ENCODE measurements at places on chromosomes 13 and 19.

DNA sequence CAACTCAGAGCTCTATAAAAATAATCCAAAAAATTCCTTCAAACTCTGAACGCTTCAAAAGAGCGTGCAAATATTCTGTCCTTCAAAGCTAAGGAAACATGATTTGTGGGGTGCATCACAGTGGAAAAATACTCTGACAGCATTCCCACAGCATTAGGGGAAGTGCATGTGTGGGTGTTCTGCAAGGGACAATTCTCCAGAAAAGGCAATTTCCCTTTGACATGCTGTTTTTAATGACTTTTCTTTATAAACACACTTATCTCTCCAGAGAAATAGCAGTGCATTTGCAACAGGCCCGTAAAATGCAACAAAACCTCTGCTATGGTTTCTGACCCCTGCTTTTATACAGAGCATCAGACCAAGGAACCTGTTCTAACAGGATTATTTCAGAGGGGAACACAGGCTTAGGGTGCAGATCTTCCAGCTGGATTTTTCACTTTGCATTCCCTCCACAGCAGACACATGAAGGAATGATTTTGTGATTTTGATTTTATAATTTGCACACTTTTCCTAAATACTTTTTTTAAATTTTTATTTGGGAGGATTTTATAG lies 42.6 kb downstream of the KL start:
- DNase-seq: no peak

- DNase-seq: no peak
Measured at GRCh38 chr13:114147803-114148520, 15.5 kb upstream of the RASA3 start.

DNA sequence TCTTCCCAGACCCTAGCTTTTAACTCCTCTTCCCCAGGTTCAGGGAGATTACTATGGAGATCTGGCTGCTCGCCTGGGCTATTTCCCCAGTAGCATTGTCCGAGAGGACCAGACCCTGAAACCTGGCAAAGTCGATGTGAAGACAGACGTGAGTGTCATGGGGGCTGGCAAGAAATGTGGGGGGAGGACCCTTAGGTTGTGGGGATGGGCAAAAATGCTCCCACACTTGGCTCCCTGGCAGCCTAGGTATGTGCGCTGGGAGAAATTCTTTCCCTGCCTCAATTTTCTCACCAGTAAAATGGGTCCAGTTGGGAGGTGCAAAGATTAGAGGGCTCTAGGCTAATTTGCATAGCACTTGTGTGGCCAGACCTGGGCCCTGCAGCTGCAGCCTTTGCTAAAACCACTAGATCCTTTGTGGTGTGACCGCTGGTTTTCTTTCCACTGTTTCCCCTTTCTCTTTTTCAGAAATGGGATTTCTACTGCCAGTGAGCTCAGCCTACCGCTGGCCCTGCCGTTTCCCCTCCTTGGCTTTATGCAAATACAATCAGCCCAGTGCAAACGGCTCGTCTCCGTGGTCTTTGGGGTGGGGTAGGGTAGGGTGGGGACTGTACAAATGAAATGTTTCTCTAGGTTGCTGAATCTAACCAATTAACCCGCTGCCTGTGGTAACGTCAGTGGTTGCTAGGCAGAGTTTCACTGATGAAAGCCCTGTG lies 959 bp upstream of the RAB4B start:
- DNase-seq: peak; percentile 48

GRCh38 chr13:45174478-45174877 lies 26.4 kb downstream of the KCTD4 start:
- no peak for DNase-seq

DNA sequence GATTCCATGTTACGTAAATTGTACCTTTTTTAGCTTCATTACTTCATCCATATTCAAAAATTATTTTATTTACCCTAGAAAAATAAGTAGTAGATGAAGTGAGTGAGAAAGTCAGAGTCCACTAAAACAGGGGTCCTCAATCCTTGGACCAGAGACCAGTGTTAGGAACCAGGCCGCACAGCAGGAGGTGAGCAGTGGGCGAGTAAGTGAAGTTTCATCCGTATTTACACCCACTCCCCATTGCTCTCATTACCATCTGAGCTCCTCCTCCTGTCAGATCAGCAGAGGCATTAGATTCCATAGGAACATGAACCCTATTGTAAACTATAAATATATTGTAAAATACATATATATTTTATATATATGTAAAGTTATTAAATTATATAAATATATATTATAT lies 119.0 kb downstream of the PAN3 start:
- DNase-seq: no peak

DNA sequence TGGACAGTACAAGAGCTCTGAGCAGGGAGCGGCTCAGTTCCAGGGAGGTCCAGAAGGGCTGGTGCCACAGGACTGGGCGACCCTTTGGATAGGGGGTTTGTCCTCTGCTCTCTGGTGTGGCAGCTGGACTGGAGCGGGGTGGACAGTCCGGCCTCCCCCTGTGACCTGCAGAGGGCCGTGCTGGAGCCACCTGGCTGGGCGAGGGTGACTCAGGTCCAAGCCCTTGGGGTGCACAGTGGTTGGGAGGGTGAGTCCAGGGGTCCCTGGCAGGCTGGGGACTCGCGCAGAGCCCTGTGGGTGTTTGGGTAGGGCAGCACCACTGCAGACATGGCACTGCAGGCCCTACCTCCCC lies 7.2 kb downstream of the SSBP4 start:
- no peak for DNase-seq

- DNase-seq: no peak
Measured at GRCh38 chr13:27411341-27411740, 13.1 kb upstream of the GTF3A start.

GRCh38 chr13:109043636-109044035 lies 414.2 kb downstream of the MYO16 start:
- no peak for DNase-seq

GRCh38 chr19:4922530-4923275 lies 13.4 kb downstream of the UHRF1 start:
- no peak for DNase-seq

DNA sequence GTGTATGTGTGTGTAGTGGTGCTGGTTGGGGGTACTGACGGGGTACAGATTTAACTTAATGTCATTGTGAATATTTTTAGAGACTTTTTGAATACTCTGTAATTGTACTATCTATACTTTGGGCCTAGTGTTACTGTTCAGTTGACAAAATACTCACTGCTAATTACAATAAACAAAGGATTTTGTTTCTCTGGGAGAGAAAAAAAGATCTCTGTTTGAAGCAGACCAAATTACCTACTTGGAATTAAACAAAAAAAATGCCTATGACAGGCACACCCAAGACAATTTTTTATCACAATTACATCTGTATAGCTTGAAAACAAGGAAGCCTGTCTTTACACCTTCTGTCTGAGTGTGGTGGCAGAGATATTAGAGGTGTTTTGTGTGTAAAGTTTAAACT lies 45.1 kb downstream of the OLFM4 start:
- DNase-seq: no peak

- no peak for DNase-seq
Measured at GRCh38 chr13:36907821-36908220, 12.2 kb downstream of the SMAD9 start.

DNA sequence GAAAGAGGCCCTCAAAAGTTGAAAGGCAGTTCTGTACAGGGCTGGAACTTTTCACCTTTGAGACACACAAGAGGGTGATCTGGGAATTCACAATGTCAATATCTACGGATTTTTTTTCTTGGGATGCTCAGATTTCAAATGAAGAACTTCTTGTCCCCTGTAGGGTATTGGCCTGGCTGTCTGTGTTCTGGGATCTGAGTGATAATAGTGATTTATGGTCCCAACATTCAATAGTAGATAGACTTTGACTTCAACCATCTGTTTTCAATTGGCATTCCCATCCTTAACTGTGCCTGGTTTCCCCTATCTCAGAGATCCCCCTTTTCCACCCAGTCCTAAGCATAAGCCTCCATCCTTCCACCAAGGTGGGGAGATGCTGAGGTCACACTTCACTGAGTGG lies 274.1 kb downstream of the COG6 start:
- no peak for DNase-seq

All from NCI-H1417 treated with DMSO at 0.1 percent for 48 hours (cell line).